ENCODE measurements at places on chromosomes 12 and 14. TPM values are rescaled to one million over a fixed set of nuclear protein-coding genes. Genes with fewer than 3 reads are reported as not detected.
A peak's percentile ranks its signal among the peaks of the same experiment; 100 is the strongest.

GRCh38 chr14:100282766-100283419 is 23.4 kb downstream of the SLC25A29 start:
- peaks cover 9% of the 10 kb centered on the region for H3K36me3 ChIP-seq
- peak overlapping the region; percentile 16 for H3K27ac ChIP-seq

DNA sequence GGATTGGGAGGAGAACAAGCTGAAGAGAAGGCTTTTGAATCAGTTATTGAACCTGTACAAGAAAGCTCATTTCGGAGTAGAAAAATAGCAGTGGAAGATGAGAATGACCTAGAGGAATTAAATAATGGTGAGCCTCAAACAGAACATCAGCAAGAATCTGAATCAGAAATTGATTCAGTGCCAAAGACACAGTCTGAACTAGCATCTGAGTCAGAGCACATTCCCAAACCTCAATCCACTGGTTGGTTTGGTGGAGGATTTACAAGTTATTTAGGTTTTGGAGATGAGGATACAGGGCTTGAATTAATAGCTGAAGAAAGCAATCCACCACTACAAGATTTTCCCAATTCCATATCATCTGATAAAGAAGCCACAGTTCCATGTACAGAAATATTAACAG is 13.5 kb downstream of the MIA2 start:
- DNase-seq = no peak
- no peak overlapping the region for H3K4me3 ChIP-seq
- H3K4me1 ChIP-seq = peaks cover 5% of the 10 kb centered on the region
- no peaks in the 10 kb centered on the region for H3K27me3 ChIP-seq
- H3K27ac ChIP-seq = no peak overlapping the region

Gene SAMD15
- total RNA-seq = 1.3 TPM

Gene GRIP1
- not detected for total RNA-seq

- no peak overlapping the region for H3K4me3 ChIP-seq
- no peak for DNase-seq
- H3K27me3 ChIP-seq = no peaks in the 10 kb centered on the region
Observed at GRCh38 chr14:81466854-81467253, 66.7 kb upstream of the STON2 start.

Gene KLRD1
- total RNA-seq = not detected

DNA sequence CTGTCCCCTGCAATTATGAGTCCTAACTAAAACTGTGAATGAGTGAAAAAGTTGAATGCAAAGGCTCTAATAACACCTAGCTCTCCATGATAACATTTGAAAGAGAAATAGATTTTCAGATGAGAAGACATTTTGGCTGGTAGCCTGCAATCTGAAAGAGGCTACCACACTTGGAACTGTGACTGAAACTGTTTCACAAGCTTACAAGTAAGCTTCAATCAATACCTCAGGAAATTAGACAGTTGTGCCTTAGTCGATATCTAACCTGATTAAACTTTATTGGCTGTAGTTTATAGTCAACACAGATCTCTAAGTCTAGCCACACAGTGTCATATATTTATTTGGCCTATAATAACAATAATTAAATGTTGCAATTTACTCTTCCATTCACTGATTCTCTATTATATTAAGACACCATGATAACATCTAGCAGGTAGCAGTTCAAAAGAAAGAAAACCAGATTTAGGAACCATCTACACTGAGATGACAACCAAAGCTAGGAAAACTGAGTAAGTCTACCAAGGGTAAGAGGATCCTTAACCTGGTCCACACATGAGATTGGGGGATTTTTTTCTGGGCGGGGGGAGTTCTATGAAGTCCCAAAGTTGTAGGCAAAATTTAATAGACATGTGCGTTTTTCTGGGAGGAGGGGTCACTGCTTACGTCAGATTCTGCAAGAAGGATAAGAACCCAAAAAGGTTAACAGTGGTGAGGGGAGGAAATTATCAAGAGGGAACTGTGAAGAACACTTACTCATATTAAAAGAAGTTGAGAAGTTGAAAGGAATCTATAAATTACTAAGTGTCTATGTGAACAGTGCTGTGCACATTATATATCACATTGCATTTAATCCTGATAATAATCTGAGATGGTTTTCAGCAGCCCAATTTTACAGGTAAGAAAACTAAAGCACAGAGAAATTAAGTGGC is 65.8 kb downstream of the NUMB start:
- H3K27me3 ChIP-seq = no peaks in the 10 kb centered on the region
- DNase-seq = no peak
- no peaks in the 10 kb centered on the region for H3K36me3 ChIP-seq
- no peak overlapping the region for H3K27ac ChIP-seq
- peaks cover 11% of the 10 kb centered on the region for H3K4me1 ChIP-seq

Gene NFKBIA
- total RNA-seq = 319 TPM

GRCh38 chr12:85829391-85829790 is 6.8 kb downstream of the RASSF9 start:
- H3K4me1 ChIP-seq = no peaks in the 10 kb centered on the region
- no peaks in the 10 kb centered on the region for H3K27me3 ChIP-seq
- no peaks in the 10 kb centered on the region for H3K36me3 ChIP-seq
- DNase-seq = no peak
- H3K27ac ChIP-seq = no peak overlapping the region

GRCh38 chr12:94587266-94588241 is 62.8 kb downstream of the TMCC3 start:
- no peak for DNase-seq
- H3K27ac ChIP-seq = no peak overlapping the region
- H3K27me3 ChIP-seq = no peaks in the 10 kb centered on the region
- H3K36me3 ChIP-seq = no peaks in the 10 kb centered on the region
- no peak overlapping the region for H3K4me3 ChIP-seq

- H3K27me3 ChIP-seq = no peaks in the 10 kb centered on the region
- no peak overlapping the region for H3K4me3 ChIP-seq
Observed at GRCh38 chr12:104358353-104359003, 54.9 kb downstream of the EID3 start.

Gene CMKLR1
- not detected for total RNA-seq

- no peaks in the 10 kb centered on the region for H3K36me3 ChIP-seq
- DNase-seq = no peak
- peaks cover 48% of the 10 kb centered on the region for H3K4me1 ChIP-seq
- H3K4me3 ChIP-seq = no peak overlapping the region
Observed at GRCh38 chr12:253116-253831, 9.4 kb downstream of the SLC6A13 start.

Gene TAS2R10
- not detected for total RNA-seq

GRCh38 chr12:79737875-79738718 is 47.3 kb upstream of the PAWR start:
- no peaks in the 10 kb centered on the region for H3K27me3 ChIP-seq
- peaks cover 6% of the 10 kb centered on the region for H3K4me1 ChIP-seq
- DNase-seq = peak; percentile 68
- H3K27ac ChIP-seq = no peak overlapping the region

DNA sequence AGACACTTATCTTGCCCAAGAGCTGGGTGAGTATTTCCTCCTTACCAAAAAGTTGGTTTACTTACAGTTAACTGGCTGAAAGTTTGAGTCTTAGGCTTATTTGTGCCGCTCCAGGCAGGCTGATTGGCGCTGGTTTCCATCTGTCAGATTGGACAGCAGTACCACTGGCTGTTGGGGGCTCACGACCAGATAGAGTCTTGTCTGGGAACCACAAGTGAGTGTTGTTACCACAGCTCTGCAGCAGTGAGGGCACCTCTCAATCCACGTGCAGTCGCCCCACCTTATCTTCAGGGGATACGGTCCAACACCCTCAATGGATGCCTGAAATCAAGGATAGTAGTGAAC is 58.9 kb downstream of the DDX51 start:
- H3K4me3 ChIP-seq = peak overlapping the region; percentile 79
- peak; percentile 9 for DNase-seq
- H3K36me3 ChIP-seq = peaks cover 7% of the 10 kb centered on the region
- peaks cover 45% of the 10 kb centered on the region for H3K4me1 ChIP-seq
- no peaks in the 10 kb centered on the region for H3K27me3 ChIP-seq

- H3K4me3 ChIP-seq = no peak overlapping the region
- H3K36me3 ChIP-seq = no peaks in the 10 kb centered on the region
- no peak overlapping the region for H3K27ac ChIP-seq
- peaks cover 50% of the 10 kb centered on the region for H3K27me3 ChIP-seq
- DNase-seq = no peak
- H3K4me1 ChIP-seq = peaks cover 31% of the 10 kb centered on the region
Observed at GRCh38 chr12:53236443-53237111, 4.6 kb upstream of the RARG start.

DNA sequence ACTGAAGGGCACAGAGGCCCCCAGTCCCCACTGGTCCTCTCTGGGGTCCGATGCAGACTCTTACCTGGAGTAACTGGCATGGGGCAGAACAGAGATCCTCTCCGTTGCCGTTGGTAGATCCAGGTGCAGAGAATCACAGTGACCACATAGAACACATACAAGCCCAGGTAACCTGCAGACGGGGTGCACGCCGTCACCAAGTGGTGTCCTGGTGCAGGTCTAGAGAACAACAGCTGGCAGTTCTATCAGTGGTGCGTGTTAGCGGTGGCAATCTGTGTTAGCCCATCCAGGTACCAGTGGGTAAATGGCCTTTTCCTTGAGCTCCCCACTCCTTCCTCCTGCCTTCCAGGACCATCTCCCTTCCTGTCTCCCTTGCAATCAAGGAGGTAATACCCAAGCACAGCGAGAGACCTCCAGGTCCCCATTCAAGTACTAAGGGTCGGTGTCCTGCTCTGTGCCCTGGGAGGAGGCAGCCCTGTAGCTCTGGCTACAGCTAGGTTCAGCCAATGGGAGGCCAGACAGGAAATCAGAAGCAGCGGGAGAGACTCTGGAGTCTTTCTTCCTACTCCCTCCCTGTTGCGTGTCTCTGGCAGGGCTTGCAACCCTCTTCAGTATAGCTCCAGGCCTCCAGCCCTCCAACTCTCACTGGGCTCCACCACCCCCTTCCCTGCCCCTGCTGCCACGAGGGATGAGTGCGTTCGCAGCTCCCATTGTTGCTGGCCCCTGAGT is 15.8 kb downstream of the SLC8B1 start:
- no peaks in the 10 kb centered on the region for H3K27me3 ChIP-seq
- no peak overlapping the region for H3K27ac ChIP-seq
- no peaks in the 10 kb centered on the region for H3K4me1 ChIP-seq
- H3K36me3 ChIP-seq = 0 out of 3 replicates have a peak, but pooled peaks cover 7% of the 10 kb centered on the region
- no peak overlapping the region for H3K4me3 ChIP-seq

DNA sequence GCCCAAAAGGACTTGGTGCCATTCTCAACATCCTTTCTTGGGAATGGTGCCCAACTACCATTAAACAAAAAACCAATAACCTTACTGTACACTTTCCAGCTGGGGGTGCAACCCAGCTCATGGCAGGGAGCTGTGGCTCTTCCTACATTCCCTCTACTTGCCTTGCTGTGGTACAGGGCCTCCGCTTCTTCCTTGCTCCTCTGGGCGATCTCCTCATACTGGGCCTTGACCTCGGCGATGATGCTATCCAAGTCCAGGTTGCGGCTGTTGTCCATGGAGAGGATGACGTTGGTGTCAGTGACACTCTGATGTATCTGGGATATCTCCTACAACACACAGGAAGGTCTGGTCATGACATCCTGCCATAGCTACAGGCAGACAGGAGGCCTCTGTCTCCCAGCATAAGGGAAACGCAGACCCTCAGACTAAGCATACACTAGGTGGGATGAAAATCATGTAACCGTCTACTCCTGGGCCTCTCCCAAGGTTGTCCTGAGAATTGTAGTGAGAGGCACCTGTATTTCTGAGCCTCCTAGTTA is 3.9 kb downstream of the KRT2 start:
- no peak overlapping the region for H3K4me3 ChIP-seq
- DNase-seq = no peak
- no peak overlapping the region for H3K27ac ChIP-seq
- H3K36me3 ChIP-seq = no peaks in the 10 kb centered on the region
- no peaks in the 10 kb centered on the region for H3K4me1 ChIP-seq

Measured in HepG2 (cell line).